NCI-H345 (cell line): ENCODE measurements at places on chromosomes 2 and 18.

- DNase-seq = no peak
Observed at GRCh38 chr2:9212661-9213411, 6.2 kb downstream of the ASAP2 start.

DNA sequence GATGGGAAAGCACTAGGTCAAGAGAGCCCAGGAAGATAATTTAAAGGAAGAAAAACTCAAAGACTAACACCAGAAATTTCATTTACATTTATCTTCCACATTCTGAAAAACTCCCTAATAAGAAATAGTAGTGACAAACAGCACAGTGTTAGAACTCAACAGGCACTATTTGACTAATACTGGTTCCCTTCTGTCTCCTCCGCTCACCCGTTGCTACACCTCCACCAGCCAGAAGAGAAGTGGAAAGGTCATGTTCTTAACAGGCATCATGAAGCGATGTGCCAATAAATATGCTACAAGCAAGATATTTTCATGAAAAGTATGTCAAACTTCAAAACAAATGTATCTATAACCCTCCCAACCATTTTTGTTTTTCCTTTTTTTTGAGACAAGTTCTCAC is 5.7 kb downstream of the ROCK1 start:
- DNase-seq = no peak

DNA sequence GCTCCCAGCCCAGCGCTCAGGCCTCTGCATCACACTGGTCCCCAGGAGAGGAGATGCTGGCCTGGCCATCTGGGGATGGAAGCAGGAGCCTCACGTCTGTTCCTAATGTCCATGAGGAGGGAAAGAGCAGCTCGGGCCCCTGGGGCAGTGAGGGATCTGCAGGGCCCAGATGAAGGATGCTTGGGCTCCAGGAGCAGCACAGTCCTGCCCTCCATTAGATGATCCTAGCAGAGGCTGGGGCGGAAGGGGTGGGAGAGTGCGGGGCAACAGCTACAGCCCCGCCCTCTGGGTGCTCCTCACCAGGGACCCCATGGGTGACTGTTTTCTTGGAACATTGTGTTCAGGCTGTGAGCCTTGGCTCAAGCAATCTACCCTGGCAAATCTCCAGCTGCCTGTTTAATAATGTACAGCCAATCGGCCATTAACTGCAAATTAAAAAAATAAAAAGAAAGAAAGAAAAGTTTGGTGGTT is 49.7 kb downstream of the TNS1 start:
- DNase-seq = no peak

DNA sequence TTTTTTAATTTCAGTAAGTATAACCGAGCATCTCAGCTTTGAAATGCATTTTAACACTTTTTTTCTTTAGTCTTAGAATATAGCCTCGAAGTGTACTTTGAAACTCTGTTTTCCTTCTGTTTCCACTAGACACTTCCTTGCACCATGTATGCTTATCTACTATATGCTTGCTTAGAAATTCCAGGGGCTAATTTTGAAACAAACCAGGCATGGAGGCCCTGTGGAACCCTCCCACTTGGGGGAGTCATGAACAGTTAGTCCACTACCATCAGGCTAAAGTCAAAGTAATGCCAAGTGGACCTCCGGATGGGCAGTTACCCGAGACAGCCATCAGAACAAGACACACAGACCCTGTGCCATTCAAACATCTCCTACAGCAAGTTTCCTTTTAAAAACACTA is 120.3 kb downstream of the LCLAT1 start:
- DNase-seq = no peak

DNA sequence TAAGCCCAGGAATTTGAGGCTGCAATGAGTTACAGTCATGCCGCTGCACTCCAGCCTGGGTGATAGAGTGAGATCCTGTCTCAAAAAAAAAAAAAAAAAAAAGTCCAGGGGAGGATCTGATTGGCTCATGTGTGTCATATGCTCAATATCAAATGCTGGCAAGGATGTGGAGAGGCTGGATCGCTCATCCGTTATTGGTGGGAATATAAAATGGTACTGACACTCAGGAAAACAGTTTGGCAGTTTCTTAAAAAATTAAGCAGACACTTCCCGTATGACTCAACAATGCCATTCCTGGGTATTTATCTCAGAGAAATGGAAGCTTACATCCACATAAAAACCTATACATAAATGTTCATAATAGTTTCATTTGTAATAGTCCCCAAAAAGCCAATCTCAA is 68.9 kb downstream of the MEX3C start:
- no peak for DNase-seq

GRCh38 chr18:8657050-8657820 is 48.0 kb downstream of the RAB12 start:
- DNase-seq = peak; percentile 59

- no peak for DNase-seq
Observed at GRCh38 chr2:25929789-25930473, 51.6 kb upstream of the ASXL2 start.

DNA sequence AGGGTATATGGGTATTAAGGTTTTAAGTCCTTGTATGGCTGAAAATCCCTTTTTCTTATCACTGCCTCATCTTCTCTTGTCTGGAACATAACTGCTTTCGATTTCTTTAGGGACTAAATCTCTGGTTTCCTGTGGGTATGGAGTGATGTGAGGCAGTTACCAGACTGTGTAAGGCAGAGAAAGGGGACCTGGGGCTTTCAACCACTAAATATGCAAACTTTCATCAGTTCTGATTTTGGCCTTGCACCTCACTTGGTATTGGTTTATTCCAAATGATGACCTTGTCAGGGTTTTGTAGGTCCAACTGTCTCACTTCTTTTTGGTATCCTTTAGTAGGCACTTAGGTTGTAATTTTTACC is 9.3 kb downstream of the MAP4K4 start:
- DNase-seq = no peak

- no peak for DNase-seq
Observed at GRCh38 chr2:219661197-219661954, 33.9 kb downstream of the SLC4A3 start.

DNA sequence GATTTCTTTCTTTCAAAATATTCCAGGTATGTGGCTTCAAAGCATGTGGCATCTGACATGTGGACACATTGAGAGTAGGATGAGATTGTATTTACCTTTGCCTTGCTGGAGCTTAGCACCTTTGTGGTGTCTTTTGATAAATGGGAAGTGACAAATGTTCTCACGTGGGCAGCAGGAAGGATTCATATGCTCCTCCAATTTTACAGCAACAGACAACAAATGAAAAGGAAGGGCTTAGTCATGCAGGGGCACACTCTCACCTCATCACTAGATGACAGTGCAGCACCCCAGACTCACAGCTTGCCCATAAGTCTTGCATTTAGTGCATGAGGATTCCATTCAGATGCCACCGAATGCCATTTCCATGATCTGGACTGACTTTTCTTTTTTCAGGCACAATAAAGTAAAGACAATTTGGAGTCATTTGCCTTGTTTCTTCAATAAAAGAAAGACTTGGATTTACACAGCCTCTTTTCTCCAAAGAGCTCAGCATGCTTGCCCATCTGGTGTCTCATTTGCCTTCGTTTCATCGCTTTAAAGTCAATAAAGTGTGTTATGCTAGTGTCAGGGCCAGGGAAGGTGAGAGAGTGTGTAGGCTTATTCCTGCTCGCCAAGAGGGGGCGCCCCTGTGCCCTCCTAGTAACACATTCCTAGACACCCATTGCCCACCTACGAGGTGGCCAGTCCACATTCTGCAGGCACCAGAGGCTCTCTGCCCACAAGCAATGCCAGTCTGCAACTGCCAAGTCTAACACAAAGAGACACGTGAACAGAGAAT is 39.6 kb upstream of the DAPL1 start:
- DNase-seq = no peak

DNA sequence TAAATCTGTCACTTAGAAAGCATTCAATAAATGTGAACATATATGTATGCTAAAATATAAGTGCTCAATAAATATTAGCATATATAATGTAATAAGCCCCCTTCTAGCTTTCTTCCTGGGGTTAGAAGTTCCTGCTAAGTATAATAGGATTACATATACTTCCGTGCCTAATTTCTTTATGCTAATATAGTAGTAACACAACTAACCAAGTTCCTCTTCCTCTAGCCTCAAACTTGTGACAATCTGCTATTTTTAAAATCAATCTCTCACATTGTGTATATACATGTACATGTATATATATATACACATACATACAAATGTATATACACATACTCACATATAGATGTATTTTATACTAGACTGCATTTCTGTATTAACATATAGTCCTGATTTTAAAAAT is 32.2 kb downstream of the TLK1 start:
- no peak for DNase-seq

- no peak for DNase-seq
Observed at GRCh38 chr2:126678269-126679065, 22.5 kb downstream of the GYPC start.

- no peak for DNase-seq
Observed at GRCh38 chr2:168217920-168218319, 29.5 kb downstream of the STK39 start.

- no peak for DNase-seq
Observed at GRCh38 chr2:131103165-131103564, 2.0 kb upstream of the PLEKHB2 start.

- DNase-seq = no peak
Observed at GRCh38 chr18:78643004-78643403, 336.6 kb upstream of the SALL3 start.

DNA sequence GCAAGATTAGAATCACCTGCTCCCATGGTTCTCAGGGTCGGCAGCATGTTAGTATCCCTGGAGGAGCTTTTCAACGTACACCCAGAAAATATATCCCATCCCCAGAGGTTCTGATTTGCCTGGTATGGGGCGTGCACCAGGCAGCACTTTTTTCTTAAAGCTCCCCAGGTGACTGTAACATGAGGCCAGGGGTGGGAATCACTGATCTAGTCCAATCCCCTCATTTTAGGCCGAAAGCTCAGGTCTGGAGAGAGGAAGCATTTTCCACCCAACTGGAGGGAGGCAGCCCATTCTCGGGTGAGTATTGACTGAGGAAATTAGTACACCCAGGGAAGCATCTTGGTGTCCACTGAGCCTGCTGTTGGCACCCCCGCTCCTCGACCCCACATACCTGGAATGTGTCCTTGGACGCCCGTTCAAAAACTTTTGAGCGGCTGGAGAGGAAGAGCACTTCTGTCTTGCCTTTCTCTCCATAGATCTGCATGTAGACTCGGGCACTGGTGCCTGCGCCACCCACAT is 94.3 kb downstream of the LOXHD1 start:
- no peak for DNase-seq

DNA sequence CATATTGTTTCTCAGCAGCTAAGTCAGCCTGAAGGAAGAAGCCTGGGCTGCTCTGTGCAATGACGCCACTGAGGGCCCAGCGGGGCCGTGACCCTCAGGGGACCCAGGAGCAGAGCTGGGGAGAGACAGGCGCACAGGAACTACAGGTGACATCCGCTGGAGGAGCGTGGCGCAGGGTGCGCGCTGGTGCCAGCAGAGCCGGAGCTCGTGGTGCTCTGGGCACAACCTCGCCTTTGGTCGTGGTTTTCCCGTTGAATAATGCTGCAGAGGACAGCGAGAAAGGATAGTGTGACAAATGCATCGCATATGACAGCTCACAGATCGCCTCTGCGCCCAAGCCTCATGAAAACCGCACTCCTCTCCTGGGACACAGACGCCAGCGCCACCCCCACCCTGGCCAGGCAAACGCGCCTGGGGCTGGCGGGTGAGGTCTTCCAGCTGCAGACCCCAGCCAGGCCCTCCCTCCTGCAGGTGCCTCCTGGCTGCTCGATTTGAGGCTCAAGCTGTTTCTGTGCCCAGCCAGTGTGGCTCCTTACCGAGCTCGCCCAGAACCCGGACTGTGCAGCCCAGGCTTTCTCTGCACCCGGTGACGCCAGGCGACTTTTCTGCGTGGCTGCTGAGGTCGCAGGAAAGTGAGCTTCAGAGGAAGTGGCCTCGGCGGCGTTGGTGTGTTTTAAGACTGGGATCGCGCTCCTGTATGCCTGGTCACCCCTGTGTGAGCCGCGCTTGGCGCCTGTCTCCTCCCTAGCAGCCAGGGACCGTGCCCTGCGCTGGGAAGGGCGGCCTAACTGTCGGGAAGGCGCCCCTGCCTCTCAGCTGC is 583.1 kb upstream of the HS6ST1 start:
- DNase-seq = no peak

- no peak for DNase-seq
Observed at GRCh38 chr18:31710826-31711225, 26.4 kb upstream of the B4GALT6 start.

GRCh38 chr2:234823877-234824376 is 127.9 kb upstream of the SH3BP4 start:
- DNase-seq = no peak

DNA sequence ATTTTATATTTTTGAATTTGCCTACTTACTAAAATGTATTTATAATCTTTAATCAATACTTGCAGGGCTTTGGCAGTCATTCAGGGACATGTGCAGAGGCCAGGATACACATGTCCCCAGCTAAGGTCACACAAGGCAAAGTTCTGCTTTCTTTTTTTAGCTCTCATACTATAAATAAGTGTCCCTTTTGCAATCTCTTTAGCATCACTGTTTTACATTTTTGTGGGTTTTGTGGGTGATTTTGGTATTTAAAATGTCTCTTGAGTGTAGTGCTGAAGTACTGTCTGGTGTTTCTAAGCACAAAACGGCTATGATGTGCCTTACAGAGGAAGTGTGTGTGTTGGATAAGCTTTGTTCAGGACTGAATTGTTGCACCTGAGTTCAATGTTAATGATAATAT is 309.0 kb upstream of the GULP1 start:
- no peak for DNase-seq

DNA sequence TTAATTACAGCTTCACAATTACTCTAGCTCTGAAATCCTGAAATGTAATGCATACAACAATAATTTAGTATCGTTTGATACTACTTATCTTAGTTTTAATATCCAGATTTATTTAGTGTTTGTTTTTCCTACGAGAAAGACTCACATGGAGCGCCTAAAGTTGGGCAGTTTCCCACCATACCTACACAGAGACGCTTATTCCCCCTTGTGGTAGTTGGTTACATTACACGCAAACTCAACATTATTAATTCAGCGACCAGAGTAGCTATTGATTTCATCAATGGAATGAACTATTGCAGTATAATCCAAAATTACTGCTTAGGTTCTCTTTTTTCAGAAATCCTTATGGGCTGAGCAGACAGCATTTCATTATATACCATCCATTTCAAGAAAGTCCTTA is 164.0 kb upstream of the REG3G start:
- DNase-seq = peak; percentile 0

- no peak for DNase-seq
Observed at GRCh38 chr2:29182920-29183319, 67.7 kb downstream of the CLIP4 start.

DNA sequence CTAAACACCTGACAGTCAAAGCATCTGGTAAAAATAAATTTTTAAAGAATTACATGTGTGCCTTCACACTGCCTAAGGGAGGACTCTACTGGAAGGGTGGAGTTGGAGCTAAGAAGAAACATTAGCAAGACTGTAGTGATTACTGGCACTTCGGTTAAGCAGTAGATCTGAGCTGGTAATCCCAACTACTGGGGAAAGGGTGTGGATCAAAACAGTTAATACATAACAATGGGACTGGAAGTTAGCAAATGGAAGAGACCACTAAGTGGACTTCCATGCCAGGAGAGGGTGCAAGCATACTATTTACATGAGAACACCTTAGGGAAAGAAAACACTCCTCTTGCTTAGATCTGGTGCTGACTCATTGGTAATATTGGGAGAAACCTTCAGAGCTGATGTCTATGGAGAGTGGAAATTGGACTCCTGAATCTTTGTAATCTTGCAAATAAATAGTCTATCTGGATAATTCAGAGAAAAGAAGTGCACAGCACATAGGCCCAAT is 519.6 kb upstream of the LINC00305 start:
- no peak for DNase-seq

GRCh38 chr2:102544182-102544581 is 71.2 kb downstream of the SLC9A4 start:
- no peak for DNase-seq
